ENCODE measurements at places on chromosomes 1 and 21. TPM values are rescaled to one million over a fixed set of nuclear protein-coding genes. Genes with fewer than 3 reads are reported as not detected.

- DNase-seq = peak; percentile 80
Observed at GRCh38 chr21:44792702-44793591, 8.7 kb downstream of the UBE2G2 start.

GRCh38 chr1:50488356-50488755, 65.1 kb upstream of the DMRTA2 start:
- no peak for DNase-seq

- peak; percentile 95 for DNase-seq
Observed at GRCh38 chr1:31663622-31664452, 19.2 kb upstream of the PEF1 start.

GRCh38 chr21:46183910-46184624, at the start of gene SPATC1L:
TSS of gene SPATC1L (minus strand) at chr21:46184459. CDS start at chr21:46182816, 1,643 bp downstream.
- DNase-seq = peak; percentile 84

DNA sequence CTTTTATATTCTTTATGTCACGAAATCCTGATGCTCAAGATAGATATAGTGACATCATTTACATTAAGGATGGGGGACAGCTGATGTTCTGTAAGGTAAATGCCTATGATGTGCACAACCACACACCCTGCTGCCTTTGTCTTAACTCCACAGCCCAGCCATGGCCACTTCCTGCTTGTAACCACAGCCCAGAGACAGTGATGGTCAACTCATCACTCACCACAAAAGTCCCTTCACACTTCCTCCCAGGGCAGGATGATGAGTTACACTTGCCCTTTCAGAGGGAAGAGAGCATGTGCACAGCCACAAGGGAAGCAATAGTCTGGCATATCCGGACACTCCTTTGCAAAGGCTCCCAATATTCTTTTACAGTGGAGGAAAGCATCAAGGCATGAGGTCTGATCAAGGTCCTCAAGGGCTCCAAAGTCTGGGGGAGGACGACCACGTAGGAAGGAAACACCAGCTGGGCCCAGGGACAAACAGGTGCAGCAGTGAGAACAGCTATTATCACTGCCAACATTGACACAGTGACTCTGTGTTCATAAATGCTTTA, 53.8 kb downstream of the PLPP3 start:
- DNase-seq = no peak

DNA sequence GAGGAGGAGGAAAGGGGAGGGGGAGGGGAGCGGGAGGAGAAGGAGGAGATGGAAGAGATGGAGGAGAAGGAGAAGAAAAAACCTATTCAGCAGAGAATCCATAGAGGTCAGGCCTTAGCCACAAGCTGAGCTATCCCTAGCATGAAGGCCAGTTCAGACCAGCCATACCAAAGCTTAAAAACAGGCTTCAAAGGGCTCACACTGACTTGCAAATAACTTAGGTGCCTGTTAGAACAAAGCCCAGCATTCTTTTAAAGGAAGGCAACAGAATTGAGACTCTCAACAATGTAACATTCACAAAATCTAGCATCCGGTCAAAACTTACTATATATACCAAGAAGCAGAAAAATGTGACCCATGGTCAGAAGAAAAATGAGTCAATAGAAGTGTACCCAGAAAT, 43.6 kb upstream of the IFFO2 start:
- no peak for DNase-seq

GRCh38 chr21:39375446-39375845, 26.6 kb upstream of the HMGN1 start:
- no peak for DNase-seq

DNA sequence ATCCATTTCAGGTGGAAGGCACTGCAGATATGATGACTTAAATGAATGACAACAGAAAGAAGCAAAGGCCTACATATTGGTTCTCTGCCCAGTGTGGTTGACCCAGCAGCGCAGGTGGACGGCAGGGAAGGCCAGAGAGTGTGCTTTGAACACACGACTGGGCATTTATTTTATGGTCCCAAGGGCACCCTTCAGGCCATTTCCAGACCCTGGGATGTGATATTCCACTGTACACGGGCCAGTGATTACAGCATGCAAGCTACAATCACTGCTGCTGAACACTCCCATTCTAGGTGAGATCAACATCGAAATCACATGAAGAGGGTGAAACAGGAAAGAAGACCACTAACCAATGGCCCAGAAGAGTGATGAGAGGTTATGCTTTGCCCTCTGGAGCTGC, 33.8 kb downstream of the PCNX2 start:
- DNase-seq = no peak

DNA sequence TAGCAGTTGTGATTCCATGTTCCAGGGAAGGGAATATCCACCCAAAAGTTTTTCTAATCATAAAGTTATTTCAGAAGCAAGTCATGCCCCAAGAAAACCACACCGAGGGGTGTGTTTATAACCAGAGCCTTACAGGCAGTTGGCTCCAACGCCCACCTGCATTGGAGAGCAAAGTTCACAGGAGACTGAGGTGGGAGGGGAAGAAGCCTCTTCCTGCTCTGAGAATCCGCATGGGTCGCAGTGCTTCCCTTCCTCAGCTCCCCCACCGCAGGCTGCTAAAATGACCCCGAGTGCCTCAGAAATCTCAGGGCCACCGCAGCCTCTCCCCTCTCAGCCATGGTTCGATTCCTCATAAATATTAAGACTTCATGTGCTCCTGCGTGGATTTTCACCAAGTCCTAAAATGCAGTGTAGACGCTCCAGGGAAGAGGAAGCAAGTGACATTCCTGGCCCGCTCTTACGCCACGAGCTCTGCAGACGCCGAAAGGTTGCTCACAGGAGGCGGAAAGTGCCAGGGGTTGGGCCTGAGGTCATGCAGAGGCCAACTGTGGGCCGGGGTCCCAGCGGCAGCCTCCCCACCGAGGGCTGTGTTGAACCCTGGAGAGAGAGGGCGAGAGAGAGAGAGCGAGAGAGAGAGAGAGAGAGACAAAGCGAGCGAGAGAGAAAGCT, 13.4 kb upstream of the SPSB1 start:
- no peak for DNase-seq

DNA sequence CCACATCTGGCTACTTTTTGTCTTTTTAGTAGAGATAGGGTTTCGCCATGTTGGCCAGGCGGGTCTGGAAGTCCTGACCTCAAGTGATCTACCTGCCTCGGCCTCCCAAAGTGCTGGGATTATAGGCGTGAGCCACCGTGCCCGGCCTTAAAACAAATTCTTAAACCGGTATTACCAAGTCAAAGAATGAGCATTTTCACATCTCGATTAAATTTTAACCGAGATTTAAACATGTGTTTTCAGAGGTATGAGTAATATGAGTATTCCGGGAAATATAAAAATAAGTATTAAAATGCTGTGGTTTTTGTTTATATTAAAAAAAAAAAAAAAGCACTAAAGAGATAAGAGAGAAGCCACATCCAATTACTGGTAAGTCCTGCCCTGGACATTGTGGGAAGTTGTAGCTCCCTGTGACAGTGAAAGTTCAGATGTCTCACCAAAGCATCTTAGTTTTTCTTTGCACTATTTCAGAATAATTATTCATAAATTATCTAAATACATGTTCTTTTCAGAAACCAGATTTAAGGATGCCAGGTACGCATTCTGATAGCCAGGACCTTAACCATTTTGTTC, 24.9 kb downstream of the ZNF281 start:
- no peak for DNase-seq

- peak; percentile 76 for DNase-seq
Observed at GRCh38 chr21:33121715-33122475, 52.0 kb downstream of the OLIG1 start.

DNA sequence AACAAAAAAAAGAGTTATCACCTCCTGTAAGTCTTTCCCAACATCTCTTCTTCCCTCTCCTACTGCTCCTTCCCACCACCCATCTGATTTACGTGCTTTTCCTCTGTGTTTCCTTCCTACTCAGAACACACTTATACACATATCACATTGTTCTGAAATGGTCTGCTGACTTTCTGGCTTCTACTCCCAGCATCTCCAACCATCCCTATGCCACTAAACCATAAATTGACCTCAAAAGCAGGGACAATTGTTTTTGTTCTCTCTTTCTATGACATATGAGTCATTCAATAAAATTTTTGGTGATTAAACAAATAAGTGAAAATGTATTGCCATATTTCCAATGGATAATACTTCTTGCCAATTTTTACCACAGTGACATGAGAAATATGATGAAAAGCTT, 8.2 kb downstream of the GOLPH3L start:
- DNase-seq = no peak

GRCh38 chr21:44305691-44306090, 5.8 kb downstream of the PFKL start:
- DNase-seq = no peak

DNA sequence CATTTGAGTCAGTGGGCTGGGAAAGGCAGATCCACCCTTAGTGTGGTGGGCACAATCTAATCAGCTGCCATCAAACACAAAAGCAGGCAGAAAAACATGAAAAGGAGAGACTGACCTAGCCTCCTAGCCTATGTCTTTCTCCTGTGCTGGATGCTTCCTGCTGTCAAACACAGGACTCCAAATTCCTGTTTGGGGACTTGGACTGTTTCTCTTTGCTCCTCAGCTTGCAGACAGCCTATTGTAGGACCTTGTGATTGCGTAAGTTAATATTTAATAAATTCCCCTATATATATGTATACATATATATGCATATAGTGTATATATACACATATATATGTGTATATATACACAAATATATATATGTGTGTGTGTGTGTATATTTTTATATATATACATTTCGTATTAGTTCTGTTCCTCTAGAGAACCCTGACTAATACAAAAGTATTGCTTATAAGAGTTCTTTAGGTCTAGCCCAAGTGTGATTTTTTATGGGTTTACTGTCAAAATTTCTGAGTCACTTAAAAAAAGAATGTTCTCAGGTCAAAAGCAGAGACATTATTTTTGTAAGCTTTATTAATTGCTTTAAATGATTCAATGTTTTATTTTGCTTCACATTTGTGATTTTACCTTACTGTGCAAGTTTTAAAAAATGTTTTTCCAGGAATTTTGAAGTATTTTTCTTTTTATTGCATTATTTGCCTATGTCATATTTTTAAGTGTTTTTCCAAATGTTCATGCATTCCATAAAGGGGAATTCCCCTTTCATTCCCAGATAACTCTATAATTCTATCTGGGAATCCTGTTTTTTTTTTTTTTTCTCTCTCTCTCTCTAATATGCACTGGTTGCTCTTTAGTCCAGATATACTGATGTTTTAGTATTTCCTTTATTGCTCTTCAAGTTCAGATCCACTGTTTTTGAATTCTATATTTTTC, 92.1 kb upstream of the ADAMTS5 start:
- no peak for DNase-seq

DNA sequence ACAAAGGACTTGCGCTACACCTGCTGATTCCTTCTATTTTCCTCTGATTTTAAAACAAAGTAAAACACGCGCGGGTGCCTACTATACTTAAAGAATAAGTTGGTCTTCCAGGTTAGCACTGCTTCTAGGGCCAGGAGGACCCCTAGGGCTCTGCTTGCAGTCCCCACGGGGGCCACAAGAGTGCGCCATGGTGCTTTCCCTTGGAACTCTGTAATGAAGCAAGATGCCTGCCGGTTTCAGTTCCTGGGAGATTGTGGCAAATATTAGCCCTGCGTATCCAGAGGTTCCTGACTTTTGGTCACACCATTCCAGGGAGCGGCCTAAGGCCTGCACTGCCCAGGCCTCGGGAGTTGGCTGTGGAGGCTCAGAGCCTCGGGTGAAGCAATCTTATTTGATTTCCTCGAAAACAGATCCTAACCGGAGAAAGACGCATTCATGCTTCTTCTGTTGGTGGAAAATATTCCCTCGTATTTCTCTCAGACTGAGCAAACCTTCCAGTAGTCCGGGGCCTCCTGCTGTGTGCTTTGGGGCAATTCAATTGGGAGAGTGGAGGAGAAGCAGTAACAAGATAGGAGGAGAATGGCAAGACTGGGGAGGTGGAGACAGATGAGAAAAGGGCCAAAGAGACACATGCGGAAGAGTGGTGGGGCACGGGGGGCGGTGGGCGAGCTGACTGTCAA, 25.3 kb downstream of the ADAM30 start:
- peak; percentile 98 for DNase-seq

GRCh38 chr1:154735804-154736168, 127.8 kb upstream of the ADAR start:
- DNase-seq = no peak

DNA sequence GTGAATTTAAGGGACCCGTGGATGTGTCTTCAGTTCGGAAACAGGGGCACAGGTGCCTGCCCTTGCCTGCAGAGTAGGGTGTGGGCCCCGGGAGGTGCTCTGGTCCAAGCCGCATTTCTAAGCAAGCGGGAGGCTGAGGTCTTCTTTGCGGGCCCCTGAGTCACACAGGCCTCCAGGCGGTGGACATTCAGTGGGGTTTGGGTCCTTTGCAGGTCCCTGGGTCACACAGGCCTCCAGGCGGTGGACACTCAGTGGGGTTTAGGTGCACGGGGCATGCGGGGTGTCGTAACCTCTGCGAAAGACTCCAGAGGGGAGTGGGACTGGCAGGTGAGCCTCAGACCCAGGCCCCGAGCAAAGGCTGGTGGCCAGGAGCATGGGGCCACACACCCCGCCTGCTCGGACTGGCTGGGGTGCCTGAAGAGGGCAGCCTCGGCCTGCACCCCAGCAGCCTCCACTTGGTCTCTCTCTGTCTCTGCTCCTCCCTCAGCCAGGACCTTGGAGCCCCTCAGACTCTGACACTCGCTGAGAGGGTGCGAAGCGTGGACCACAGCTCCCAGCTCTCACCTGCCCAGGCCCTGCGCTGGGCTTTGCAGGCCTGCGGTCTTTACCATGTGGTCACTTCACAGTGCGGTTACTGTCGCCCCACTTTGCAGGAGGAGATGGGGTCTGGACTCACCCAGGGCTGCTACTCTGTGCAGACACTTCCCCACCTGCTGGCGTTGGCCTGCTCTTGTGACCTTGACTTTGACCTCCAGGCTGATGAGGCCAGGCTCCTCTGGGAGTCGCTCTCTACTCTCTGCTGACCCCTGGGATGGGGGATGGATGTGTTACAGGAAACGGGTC, 6.0 kb upstream of the AGPAT3 start:
- no peak for DNase-seq

Gene LCE3E
- total RNA-seq = not detected

Gene POMGNT1
- 85.8 TPM for total RNA-seq

Gene TEKT2
- 8.8 TPM for total RNA-seq

Gene DNAI4
- total RNA-seq = 12.5 TPM

Gene SLC1A7
- total RNA-seq = 1.7 TPM

Gene CHAF1B
- total RNA-seq = 7.1 TPM

Gene FCER1G
- 0.61 TPM for total RNA-seq

Gene ADGRL4
- total RNA-seq = 0.54 TPM

Gene RPTN
- not detected for total RNA-seq

Gene IL19
- not detected for total RNA-seq
